ENCODE measurements at places on chromosomes 7 and 10. TPM values are rescaled to one million over a fixed set of nuclear protein-coding genes. Genes with fewer than 3 reads are reported as not detected.

The VTI1A gene
- total RNA-seq: 33.4 TPM

The AGMO gene
- total RNA-seq: not detected

DNA sequence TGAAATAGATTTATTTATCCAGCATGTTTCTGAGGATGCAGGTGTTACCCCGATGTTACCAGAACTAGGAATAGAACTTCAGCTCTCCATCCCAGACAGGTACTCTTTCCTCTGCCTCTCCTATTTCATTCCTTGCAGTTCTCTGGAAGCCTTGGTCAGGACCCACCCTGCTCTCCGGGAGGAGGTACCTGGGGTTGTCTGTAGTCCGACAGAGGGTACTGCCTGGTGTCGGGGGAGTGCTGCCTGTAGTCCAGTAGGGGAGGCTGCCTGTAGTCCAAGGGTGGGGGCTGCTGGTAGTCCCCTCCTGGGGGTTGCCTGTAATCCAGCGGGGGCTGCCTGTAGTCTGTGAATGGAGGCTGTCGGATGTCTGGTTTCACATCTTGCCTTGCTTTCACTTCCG is 328.4 kb downstream of the PHTF2 start:
- no peak for DNase-seq

- no peak for DNase-seq
Observed at GRCh38 chr7:150803161-150803860, 2.7 kb downstream of the TMEM176A start.

The CHST3 gene
- 0.47 TPM for total RNA-seq

The PALS2 gene
- 20.8 TPM for total RNA-seq

GRCh38 chr10:22344249-22344648 is 1.0 kb upstream of the SPAG6 start:
- DNase-seq: no peak

The ADARB2 gene
- total RNA-seq: not detected

The CDNF gene
- total RNA-seq: 2.7 TPM

GRCh38 chr10:96292971-96293920 is 11.0 kb upstream of the DNTT start:
- DNase-seq: peak; percentile 36

Data from activated CD4-positive, alpha-beta T cell treated with anti-CD3 and anti-CD28 coated beads for 36 hours (primary cell).